ENCODE measurements at places on chromosomes 13 and 19. TPM values are rescaled to one million over a fixed set of nuclear protein-coding genes. Genes with fewer than 3 reads are reported as not detected.

CYP2A13 gene
- total RNA-seq = not detected

RNF113B gene
- total RNA-seq = not detected

ECSIT gene
- total RNA-seq = 31.6 TPM

NPAS1 gene
- total RNA-seq = not detected

MISP3 gene
- 1.1 TPM for total RNA-seq

VAV1 gene
- 125 TPM for total RNA-seq

CEACAM8 gene
- not detected for total RNA-seq

FGF9 gene
- not detected for total RNA-seq

CHAMP1 gene
- 33.3 TPM for total RNA-seq

FLT1 gene
- 1.3 TPM for total RNA-seq

CGB1 gene
- not detected for total RNA-seq

KLK4 gene
- not detected for total RNA-seq

NRTN gene
- not detected for total RNA-seq

ZNF154 gene
- total RNA-seq = 3.1 TPM

DMKN gene
- total RNA-seq = not detected

RFPL4AL1 gene
- not detected for total RNA-seq

SCAMP4 gene
- total RNA-seq = 29.9 TPM

FARP1 gene
- total RNA-seq = 1.1 TPM

DNAAF3 gene
- total RNA-seq = 0.21 TPM

PRSS57 gene
- total RNA-seq = not detected

SIGLEC5 gene
- total RNA-seq = not detected

SMIM44 gene
- not detected for total RNA-seq

LHB gene
- not detected for total RNA-seq

C5AR1 gene
- total RNA-seq = 1.8 TPM

LILRB2 gene
- not detected for total RNA-seq

CEACAM20 gene
- not detected for total RNA-seq

PEG3 gene
- not detected for total RNA-seq

NKPD1 gene
- total RNA-seq = 0.24 TPM
